ENCODE measurements at places on chromosomes 5 and 9.

- no peak for DNase-seq
Measured at GRCh38 chr9:117720555-117720954, 16.4 kb downstream of the TLR4 start.

GRCh38 chr5:146042628-146043279, 62.6 kb downstream of the PLAC8L1 start:
- no peak for DNase-seq

DNA sequence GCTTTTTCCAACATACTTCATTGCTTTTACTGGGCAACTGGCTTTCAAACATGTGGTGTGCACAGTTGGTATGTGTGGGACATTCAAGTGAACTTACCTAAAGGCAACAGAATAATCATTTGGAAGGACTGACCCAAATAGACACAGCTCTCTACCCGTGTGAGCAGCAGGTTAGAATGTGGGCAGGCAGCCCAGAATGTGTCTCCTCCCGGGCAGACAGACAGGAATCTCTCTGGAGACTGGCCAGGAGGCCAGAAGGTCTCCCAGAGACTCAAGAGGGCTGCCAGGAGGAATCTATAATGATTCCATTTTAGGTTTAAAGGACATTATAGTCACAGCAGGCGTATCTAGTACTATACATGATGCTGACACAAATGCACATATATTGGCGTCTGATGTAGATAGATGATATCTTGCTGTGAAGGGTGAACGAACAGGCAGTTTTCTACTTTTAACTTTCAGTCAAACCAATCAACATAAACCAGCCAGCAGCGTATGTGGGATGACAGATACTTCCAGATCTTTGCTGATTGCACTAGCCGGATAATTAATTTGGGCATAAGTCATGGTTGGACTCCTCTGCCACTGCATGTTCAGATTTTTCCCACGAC, 297.4 kb upstream of the ZNF608 start:
- DNase-seq: no peak

- peak; percentile 24 for DNase-seq
Measured at GRCh38 chr5:173648308-173648866, 31.9 kb upstream of the BOD1 start.

GRCh38 chr5:108681079-108681921, 66.4 kb upstream of the FER start:
- DNase-seq: no peak

GRCh38 chr9:131727184-131727759, 12.6 kb downstream of the RAPGEF1 start:
- DNase-seq: peak; percentile 72

DNA sequence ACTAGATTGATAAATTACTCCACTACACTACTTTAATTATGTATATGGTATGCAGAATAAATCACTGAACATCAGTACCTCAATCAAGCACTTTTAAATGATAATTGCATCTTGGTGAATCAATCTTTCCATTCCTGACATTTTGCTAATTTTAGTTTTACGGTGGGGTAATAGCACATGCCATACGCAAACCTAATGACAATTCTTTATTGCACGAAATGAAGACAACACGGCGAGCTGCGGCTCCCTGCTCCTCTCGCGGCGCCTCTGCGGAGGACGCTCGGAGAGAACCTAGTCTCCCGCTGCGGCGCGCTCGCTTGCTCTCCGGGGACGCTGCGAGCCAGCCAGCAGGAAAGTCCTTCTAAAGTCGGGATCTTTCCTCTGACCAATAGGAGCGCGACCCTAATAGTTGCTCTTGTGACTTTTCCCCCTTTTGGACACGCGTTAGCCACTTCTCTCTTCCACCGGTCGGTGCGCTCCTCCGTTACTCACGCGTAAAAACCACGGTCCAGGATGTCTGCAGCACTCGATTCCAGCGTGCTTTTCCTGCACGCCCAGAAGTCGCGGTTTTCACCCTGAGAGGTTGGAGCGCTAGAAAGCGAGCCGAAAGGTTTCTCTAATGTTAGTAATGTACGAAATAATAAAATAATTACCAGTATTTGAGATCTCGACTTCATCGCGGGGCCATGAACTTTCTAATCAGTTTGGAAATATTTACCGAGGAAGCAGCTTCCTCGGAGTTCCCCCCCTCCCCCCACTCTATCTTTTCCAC, 1.0 kb upstream of the MEF2C start:
- DNase-seq: no peak

DNA sequence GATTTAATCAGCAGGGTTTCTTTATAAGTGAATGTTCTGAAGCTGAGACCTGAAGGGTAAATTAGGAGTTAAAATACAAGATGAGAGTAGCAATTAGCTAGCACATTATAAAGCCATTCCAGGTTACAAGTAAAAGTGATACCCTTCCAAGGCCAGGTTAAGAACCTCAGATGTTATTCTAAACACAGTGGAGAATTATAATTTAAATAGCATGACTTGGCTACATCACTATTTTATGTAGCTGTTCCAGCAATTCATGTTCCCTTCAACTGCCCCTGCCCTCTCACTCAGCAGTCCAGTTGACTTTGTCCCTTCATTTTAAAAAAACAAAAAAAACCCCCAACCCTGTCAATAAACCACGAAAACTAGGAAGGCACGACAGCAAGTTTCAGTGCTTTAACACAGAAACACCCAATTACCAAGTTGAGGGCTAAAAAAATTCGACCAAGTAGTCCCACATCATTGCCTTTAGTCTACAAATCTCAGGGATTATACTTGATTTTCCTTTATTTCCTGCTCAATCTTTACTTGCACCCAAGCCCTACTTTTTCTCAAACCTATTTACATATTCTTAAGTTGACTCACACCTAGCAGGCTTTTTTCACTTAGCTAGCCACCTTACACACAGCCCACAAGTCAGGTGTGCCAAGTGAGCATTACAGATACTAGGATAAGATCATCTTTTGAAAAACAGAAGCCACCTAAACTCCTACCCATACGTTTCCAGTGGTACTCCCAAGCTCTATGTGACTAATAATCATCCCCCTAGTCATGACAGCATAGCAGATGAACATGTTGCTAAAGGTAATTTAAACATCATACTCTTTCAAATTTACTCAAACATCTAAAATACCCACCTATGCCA, 3.4 kb downstream of the RPL37 start:
- no peak for DNase-seq

- no peak for DNase-seq
Measured at GRCh38 chr5:81045389-81045807, 85.2 kb downstream of the RASGRF2 start.

DNA sequence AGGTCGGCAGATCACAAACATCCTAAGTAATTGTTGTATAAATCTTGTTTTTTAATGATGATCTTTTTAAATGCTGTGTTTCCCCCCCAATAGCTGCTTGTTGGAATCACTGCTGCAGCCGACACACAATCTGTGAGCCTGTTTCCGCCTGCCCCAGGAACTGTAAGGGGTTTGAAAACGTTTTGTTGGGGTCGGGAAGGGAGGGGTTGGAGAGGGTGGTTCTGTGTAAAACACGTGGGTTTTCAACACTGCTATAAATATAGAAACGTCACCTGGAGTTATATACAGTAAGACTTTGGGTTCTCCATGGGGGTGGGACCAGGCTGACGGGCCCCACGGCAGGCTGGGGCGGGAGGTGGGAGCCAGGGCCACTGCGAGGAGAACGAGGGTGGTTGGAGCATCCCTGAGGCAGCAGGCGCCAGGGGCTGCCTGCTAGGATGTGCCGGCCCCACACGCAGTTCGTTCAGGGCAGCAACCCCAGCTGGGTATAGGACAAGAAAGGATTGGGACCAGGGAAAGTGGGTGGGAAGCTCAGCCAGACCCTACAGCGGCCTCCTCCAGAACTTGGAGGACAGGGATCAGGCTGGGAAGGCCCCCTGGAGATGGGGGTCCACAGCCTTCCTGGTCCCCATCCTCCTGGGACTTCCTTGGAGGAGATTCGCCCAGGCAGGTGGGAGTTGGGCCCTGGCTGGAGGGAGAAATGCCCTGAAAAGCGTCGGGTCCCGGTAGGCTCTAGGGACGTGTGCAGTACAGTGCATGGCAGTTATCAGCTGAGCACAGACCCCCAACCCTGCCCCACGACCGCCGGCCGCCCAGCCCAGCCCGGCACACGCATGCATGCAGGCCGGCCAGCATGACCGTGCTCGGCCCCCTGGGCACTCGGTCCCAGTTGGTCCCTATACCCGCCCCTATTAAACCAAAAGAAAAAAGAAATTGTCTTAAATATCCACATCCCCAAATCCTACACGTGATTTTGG, 9.7 kb downstream of the RNF44 start:
- no peak for DNase-seq

DNA sequence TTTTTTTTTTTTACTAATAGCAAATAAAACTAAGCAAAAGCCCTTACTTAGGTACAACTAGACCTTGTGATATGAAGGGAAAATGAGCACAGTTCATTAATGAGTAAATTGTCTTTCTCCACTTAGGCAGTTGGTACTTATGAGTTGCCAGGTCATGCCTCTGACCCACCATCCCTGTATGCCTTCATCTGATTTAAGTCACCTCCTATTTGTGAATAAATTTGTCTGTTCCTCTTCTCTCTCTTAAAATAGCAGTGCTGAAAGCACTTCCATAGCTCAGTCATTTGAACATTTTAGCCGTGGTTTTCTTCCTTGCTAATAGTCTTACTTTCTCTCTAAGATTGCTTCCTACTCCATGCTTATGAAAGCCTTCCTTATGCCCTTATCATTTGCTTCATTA, 61.4 kb downstream of the SLC44A1 start:
- no peak for DNase-seq

DNA sequence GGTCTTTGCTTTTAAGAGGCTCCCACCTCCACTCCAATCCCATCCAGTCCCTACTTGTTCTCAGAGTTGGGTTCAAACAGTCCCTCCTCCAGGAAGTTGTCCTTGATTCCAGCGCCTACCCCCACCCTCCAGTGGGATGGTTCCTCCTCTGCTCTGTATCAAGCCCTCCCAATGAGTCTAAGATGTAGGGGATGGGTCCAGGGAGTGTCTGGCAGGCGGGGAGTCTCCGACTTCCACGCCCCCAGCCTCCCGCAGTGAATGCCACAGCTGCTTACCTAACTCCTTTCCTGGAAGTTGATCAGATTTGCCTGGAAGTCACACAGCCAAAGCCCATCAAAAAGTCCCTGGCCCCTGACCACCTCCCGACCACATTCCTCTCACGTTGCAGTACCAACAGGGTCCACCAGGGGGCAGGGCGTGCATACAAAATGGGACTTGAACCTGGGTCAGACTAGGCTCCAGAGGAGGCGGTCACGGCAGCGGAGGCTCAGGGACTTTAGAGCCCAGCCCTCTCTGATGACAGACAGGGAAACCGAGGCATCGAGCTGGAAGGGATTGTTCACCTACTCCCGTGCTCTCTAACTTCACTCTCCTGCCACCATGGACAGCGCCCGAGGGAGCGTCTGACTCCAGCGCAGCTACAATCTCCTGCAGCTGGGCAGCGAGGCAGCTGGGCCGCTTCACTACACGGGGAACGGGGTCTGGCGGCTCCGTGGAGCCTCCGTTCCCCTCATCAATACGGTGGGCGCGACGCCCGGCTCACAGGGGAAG, 25.0 kb upstream of the TDRD7 start:
- DNase-seq: peak; percentile 93

DNA sequence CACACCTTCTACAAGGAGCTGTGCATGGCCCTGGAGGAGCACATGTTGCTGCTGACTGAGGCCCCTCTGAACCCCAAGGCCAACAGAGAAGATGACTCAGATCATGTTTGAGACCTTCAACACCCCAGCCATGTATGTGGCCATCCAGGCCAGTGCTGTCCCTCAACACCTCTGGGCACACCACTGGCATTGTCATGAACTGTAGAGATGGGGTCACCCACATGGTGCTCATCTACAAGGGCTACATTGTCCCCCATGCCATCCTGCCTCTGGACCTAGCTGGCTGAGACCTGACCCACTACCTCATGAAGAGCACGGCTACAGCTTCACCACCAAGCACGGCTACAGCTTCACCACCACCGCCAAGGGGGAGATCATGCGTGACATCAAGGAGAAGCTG, 49.0 kb upstream of the FBXL7 start:
- DNase-seq: no peak

GRCh38 chr5:36653044-36653705, 46.8 kb downstream of the SLC1A3 start:
- no peak for DNase-seq

GRCh38 chr5:5419291-5420210, 2.9 kb upstream of the ICE1 start:
- no peak for DNase-seq

DNA sequence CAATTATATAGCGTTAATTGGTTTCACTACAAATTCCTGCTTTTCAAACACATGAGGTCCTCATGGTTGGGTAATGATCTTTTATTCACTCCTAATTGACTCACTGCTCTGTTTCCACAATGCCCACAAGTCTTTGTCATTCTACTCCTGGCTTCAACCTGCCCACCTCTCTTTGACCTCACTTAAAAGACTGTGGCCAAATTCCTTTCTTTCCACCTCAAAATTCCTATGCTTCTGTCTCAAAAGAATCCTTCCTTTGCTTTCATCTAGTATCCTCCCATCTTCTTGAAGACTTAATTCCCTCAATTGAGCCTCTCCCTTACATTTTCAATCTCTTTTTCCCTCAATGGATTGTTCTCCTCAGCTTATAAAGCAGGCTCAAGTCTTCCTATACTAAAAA, 4.9 kb downstream of the APBA1 start:
- DNase-seq: no peak

GRCh38 chr5:144202726-144203125, 32.1 kb downstream of the KCTD16 start:
- no peak for DNase-seq

GRCh38 chr5:127275641-127276193, 14.9 kb upstream of the MEGF10 start:
- no peak for DNase-seq

GRCh38 chr5:30604648-30605262, 588.7 kb upstream of the CDH6 start:
- no peak for DNase-seq

GRCh38 chr5:151660616-151661495, 25.9 kb downstream of the SPARC start:
- no peak for DNase-seq

DNA sequence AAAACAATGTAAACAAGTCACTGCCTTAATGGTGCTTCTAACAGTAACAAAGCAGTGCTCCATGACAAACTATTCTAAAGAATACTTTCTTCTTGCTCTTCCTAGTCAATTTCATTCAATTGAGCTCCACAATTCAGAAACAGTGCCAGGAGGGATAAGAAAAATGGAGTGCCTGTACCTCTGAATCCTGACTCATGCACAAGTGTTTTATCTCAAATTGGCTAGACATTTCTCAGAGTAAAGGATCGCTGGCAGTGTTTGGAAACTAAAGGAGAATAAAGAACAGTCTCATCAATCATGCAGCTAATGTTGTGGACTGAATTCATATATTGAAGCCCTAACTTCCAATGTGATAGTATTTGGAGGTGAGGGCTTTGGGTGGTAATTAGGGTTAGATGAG, 27.6 kb downstream of the SLC25A51 start:
- no peak for DNase-seq

DNA sequence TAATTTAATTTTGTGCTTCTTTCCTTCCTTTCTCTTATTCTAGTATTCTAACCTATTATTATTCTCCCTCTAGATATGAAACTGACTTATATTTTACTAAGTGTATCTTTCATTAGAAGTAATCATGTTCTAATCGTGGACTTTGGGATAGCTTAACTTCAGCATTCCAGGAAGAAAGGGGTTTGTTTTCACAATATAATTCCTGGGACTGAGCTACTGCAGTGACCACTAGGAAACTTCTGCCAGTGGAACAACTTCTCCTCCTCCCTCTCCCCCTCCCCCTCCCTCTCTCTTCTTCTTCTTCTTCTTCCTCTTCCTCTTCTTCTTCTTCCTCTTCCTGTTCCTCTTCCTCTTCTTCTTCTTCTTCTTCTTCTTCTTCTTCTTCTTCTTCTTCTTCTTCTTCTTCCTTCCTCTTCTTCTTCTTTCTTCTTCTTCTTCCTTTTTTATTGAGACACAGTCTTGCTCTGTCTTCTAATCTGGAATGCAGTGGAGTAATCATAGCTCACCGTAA, 127.9 kb downstream of the NNT start:
- no peak for DNase-seq
